Left colon (tissue), 2 donors: ENCODE measurements at places on chromosomes 3 and 15. TPM values are rescaled to one million over a fixed set of nuclear protein-coding genes. Genes with fewer than 3 reads are reported as not detected.

DNA sequence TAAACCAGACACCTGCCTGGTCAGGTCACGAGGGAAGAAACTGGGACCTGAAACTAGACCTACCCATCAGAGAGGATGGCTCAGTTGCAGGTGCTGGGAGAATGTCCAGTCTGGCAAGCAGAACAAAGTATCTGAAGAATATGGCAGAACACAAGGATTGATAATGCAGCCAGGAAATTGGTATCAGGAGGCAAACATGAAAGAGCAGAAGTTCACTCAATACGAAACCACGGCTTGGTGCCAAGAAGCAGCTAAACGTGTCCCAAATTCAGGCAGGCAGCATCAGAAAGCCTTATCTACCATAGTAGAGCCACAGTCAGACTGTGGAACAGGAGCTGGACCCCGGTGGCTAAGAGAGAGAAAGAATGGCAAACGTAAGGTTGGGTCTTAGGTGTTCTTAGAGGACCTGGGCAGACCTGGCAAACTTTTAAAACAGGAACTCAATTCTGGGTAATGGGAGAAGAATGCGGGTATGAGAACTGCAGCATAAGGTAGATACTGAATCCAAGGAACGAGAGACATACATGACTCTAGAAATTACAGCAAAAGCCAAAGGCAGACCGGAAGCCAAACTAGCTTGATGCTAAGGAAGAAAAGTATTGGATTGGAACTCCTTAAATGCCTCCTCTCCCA is 169.0 kb upstream of the NECTIN3 start:
- DNase-seq = no peak

- no peak for DNase-seq
These were observed 26.1 kb downstream of the STARD5 start for GRCh38 chr15:81297603-81298575.

DNA sequence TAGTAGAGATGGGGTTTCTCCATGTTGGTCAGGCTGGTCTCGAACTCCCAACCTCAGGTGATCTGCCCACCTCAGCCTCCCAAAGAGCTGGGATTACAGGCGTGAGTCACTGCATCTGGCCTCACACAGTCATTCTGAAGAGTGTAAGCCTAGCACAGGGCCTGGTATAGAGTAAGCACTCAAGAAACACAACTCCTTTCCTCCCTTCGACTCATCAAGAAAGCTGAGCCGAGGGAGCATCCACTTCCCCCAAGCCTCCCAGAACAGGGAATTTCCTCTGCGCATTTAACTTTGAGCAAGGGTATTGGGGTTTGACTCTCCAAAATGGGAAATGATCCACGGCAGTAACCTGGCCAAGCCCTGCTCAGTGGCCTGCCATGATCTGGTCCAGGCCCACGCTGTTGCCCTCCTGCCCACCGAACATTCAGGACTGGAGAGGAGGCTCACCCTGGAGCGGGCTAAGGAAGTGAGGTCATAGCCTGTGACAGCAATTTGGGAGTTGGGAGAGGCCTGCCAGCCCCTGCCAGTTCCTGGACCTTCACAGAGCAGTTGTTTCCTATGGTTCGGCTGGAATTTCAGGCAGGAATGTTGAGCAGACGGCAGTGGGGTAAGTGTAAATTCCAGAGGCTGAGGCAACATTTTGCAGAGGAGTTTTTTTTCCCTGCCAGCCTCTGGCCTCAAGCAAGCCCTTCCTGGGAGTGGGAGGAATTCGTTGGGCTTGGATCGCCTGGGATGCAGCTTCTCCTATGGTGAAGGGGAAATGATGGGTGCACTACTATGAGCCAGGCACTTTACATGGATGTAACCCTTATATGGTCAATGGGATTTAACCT is 21.2 kb upstream of the SMAD3 start:
- DNase-seq = no peak

DNA sequence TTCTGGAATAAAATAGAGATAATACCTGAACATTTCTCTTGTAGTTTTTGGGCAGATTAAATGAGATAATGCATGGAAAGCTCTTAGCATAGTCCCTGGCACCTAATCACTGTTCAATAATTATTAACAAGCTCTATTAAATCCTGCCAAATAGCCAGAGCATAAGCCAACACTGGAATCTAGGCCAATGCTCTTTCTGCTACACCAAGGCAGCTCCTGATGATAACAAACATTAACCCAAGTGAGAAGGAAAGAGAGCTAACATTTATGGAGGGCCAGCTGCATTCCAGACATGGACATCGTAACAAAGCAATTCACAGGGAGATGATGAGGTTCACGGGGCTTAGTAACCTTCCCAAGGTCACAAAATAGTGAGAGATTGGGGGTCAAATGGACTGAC is 23.3 kb downstream of the LARP6 start:
- no peak for DNase-seq

DNA sequence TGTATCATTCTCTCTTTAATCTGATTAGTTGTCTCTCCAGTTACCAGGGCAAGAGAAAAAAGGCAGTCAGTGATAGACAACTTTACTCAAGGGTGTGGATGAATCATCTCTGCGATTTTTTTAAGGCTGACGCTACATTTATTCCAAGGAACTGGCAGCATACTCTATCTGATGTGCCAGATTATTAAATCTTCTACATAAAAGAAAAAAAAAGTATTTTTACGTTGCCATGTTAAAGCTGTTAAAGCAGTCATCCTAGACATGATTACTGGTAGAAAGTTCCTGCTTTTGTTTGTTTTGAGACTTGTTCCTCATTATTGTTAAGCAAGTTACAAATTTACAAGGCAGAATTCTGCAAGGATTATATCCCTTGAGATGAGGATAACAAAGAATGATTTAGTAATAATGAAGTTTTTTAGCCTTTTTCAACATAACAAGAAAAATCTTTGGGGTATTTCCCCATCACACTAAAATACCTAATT is 121.7 kb downstream of the CBLB start:
- no peak for DNase-seq

- DNase-seq = no peak
These were observed 20.7 kb downstream of the PLEKHO2 start for GRCh38 chr15:64862408-64862807.

DNA sequence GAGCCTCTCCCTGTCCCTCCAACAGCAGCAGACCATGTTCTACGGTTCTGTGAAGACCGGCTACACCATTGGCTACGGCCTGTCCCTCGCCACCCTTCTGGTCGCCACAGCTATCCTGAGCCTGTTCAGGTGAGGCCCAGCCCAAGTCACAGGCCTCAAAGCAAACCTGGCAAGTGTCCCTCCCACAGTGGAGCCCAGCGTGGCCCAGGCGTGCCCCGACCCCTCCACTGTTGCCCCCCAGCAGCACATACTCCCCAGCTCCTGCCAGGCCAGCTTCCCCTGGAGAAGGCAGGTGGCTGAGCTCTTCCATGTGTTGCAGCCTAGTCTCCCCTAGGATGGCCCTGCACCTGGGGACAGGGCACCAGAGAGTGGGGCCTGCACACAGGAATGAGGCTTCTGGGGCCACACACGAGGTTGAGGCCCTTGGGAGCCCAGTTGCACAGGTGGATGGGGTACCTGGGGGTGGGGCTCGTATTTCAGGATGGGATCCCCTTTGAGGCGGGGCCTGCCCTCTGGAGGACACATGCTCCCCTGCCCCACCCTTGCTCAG is 25.0 kb downstream of the VIPR1 start:
- DNase-seq = no peak

- DNase-seq = no peak
These were observed 11.0 kb upstream of the VPS39 start for GRCh38 chr15:42218953-42219592.

- no peak for DNase-seq
These were observed 166.2 kb upstream of the ROBO2 start for GRCh38 chr3:76873532-76874242.

DNA sequence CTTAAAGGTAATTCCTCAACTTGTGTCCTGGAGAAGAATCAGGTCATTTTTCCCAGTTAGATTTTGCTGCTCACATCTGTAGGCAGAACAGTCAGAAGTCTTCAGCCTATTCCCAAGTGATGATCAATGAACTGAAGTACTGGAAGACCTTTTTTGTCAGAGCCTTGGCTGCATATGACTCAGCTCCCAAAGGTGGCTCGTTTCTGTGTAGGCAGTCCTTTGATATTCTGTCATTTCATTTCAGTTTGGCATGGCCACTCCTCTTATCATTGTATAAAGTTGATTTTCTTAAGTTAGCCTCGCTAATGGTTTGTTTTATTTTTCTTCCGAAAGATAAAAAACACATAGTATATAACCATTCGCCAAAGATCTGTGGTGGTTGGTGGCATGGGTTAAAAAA is 90.7 kb downstream of the KLHL25 start:
- no peak for DNase-seq

DNA sequence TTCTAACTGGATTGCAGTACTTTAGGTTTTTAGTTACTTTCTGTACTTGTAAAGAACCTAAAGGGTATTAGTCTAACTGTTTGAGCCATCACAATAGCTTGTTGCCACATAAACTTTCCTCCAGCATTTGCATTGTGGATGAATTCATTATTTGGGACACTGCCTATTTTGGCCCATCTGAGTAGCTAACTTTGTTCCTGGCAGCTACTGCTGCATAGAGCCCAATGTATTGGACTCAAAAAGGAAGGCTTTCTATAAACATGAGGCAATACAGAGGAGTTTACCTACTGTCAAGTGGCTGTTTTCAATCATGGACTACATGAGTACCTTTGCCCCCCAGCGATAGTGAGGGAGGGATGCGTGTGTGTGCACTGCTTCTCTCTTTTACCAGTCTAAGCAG is 1.9 kb downstream of the ROBO2 start:
- DNase-seq = no peak

DNA sequence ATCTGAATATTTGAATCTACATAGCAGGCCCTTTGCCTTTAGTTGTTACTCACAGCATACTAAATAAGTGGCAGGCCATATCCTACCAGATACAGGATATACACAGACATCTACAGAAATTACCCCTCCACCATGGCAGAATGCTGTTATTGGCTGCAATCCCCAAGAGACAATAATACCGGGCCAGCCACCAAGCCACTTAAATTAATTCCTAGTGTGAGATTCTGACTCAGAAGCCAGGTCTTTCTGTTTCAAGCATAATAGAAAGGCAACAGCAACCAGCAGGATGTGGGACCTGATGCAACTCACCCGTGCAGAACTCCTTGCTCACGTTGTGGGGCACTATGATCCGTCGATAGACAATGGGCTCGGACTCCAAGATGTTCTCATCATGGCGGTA is 39.8 kb downstream of the CLK3 start:
- no peak for DNase-seq

DNA sequence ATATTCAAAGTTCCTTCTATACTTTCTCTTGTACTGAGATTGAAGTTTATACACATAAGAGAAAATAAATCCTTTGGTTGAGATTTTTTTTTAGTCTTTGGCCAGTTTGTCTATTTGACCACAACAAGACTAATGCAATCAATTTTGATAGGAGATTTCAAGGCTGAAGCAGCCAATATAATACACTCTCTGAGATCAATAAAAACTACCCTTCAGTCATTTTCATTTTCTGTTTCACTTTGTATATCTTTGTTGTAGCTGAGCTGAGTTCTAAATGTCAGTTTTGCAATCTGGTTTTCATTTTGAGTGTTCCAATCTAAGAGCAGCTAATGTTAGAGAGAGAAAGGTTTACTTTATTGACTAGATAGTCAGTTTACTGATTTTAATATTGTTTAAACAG is 623.8 kb upstream of the ROBO1 start:
- DNase-seq = no peak

GRCh38 chr15:72382146-72382545 is 6.3 kb upstream of the HEXA start:
- DNase-seq = no peak

GRCh38 chr3:141412936-141413354 is 44.6 kb downstream of the ZBTB38 start:
- DNase-seq = peak; percentile 83

GRCh38 chr15:54387799-54388198 is 409.6 kb downstream of the UNC13C start:
- no peak for DNase-seq

DNA sequence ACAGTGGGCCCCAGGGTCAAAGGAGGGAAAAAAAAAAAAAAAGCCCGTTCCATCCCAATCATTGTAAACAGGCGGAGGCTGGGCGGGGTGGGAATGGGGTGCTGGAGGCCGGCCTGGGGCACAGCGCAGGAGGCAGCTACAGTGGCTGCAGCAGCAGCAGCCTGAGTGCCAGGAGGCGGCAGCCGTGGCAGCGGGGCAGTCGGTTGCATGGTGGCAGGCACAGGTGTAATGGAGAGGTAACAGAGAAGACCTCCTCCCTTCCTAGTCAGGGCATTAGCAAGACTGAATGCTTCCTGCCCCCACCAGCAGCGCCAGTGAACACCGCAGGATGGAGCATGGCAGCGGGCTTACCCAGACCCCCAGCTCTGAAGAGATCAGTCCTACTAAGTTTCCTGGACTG is 279.1 kb upstream of the TTC14 start:
- no peak for DNase-seq

GRCh38 chr15:55247766-55248427 is 41.7 kb downstream of the RAB27A start:
- peak; percentile 33 for DNase-seq

- DNase-seq = peak; percentile 52
These were observed 76.9 kb downstream of the TRIM69 start for GRCh38 chr15:44813231-44813630.

- DNase-seq = no peak
These were observed 11.2 kb downstream of the MYD88 start for GRCh38 chr3:38149708-38150107.

GRCh38 chr3:150145659-150146058 is 175.0 kb upstream of the PFN2 start:
- no peak for DNase-seq

DNA sequence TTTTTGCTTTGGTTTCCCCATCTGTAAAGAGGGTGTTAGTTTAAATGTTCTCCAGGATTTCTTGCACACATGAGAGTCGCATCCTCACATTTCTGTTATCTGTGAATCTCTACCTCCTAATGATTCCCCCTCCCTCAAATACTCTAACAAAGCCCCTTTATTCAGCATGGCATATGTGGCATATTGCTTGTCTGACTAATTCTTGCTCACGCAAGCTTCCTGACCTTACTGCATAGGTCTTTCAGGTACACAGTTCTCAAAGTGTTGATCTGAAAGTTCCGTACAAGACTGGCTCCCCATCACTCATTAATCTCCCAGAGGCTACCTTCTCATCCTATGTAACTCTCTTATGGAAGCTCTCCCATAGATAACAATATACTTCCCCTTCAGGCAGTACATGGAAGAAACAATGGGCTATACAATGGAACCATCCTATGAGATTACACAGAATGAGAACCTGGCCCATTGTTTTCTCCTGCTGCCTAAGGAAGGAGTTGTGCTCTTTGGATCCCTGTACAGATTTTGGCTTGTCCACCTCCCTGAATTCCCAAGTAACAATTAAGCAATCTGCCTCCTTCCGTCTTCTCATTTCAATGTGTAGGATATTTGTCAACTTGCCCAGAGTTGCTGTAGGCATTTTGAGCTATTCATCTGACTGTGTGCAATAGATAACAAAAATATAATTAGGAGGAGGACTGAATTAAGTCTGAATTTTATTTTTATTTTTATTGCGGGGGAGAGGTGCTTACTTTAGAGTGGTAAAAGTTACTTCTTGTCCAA is 51.0 kb downstream of the PPARG start:
- no peak for DNase-seq

Gene THOC7
- 54.0 TPM for total RNA-seq

Gene FBXW12
- not detected for total RNA-seq

Gene PRTG
- total RNA-seq = 1.3 TPM

Gene KBTBD13
- total RNA-seq = not detected

Gene SLC9C1
- 0.43 TPM for total RNA-seq

Gene C3orf70
- total RNA-seq = 13.7 TPM

Gene ATP2B2
- 0.06 TPM for total RNA-seq

Gene RGMA
- 12.9 TPM for total RNA-seq

Gene RBMS3
- 11.5 TPM for total RNA-seq

Gene SRGAP3
- 7.9 TPM for total RNA-seq

Gene P2RY13
- 0.15 TPM for total RNA-seq

Gene SLC28A2
- 39.0 TPM for total RNA-seq

Gene RBP2
- total RNA-seq = 1.3 TPM

Gene CCR9
- total RNA-seq = 0.12 TPM

Gene NRROS
- 1.3 TPM for total RNA-seq
